Esophagus squamous epithelium (tissue), 5 donors: ENCODE measurements at places on chromosomes 5 and 9.

DNA sequence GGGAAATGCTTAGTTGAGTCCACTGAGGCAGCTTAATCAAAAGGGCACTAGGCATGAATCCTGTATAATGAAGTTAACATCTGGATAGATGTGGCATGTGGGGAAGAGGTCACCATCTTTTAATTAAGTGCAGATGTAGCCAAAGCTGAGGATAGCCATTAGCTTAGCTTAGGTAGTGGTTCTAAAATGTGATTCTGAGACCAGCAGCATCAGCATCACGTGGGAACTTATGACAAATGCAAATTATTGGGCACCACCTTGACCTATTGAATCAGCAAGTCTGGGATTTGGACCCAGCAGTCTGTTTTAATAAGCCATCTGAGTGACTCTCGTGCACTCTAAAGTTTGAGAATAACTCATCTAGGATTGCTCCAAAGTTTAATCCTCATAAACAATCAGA is 63.8 kb downstream of the SNCAIP start:
- no peak for DNase-seq

DNA sequence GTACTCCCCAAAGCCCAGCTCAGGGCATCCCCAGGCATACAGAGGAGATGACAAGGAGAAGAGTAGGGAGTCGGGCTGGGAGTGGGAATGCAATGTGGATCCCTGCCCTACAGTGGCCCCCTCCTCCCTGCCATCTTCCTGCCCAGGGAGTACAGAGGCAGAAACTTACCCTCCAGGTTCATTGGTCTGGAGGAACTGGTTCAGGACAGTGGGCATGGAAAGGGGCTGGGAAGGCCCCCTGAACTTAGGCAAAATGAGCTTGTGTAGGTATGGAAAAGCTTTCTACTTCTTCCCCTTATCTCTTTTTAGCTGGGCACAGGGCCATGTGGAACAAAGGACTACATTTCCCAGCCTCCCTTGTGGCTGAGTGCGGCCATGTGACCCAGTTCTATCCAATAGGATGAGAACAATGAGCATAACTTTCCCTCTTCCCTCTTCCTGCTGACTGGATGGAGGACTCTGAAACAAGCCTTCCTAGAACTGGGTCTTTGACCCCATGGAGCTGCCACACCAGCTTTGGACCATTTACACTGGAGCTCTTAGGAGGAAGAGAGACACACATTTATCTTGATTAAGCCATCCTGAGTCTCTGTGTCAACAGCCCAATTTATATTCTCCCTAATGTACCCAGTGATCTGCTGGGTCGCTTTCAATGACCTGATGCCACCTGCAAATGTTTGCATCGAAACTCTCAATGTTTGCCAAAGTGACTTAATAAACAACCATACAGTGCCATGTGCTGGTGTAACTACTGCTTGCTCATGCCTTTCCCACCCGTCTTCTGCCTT is 25.0 kb upstream of the HMCN2 start:
- DNase-seq = no peak

DNA sequence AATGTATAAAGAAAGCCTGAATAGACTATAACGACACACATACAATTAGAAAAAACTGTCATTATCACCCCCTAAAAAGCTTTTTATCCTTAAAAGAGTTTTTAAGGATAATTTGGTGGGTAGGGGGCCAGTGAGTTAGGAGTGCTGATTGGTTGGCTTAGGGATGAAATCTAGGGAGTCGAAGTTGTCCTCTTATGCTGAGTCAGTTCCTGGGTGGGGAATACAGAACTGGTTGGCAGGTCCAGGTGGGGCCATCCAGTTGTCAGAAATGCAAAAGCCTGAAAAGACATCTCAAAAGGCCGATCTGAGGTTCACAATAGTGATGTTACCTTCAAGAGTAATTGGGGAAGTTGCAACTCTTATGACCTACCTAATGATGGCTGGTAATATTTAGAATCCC is 13.6 kb downstream of the ZBTB5 start:
- no peak for DNase-seq

DNA sequence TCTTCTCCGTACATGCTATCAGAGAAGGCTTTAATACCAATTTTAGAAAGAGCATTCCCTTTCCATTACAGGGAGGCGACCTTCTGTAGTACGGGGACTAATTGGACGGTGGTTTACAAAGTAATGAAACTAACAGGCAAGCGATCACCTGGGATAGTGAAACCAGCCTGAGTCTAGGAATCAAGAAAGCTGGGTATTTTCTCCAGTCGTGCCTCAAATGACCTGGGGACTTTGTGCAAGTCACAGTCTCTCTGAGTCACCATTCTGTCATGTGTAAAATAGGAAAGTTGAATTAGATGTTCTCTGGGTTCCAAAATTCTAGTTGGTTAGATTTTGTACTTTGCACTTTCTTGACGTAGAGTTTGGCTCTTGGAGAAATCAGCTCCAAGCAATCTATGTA is 22.7 kb upstream of the SSBP2 start:
- DNase-seq = no peak
